ENCODE measurements at places on chromosomes 2 and 18. TPM values are rescaled to one million over a fixed set of nuclear protein-coding genes. Genes with fewer than 3 reads are reported as not detected.

EHD3 gene
- 23.5 TPM for total RNA-seq

ZNF892 gene
- 2.0 TPM for total RNA-seq

TMEM198 gene
- total RNA-seq: 0.42 TPM

IGFBP2 gene
- 6.1 TPM for total RNA-seq

IKZF2 gene
- 11.9 TPM for total RNA-seq

TCF23 gene
- not detected for total RNA-seq

SLC4A5 gene
- 9.1 TPM for total RNA-seq

OSR1 gene
- total RNA-seq: not detected

GRCh38 chr2:88209521-88210131, 39.5 kb downstream of the THNSL2 start:
- no peak overlapping the region for H3K4me3 ChIP-seq
- H3K27me3 ChIP-seq: peaks cover 43% of the 10 kb centered on the region
- peaks cover 4% of the 10 kb centered on the region for H3K36me3 ChIP-seq
- no peak for DNase-seq

DNA sequence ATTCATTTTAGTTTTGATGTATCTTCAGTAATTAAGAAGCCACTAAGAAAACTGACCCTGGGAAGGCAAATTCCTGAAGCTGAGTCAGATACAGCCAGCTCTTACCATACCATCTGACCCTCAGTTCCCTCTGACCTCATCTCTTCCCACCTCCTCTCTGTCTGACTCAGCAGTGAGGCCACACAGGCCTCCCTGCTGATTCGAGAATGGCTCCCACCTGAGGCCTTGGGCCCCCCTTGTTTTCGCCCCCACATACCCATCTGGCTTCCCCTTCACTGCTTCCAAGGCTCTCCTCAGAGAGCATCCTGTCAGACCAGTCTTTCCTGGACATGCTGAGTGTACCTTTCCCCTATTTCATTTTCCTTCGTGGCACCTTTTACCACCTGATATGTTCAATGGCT, 71.0 kb upstream of the CYP1B1 start:
- no peak for DNase-seq
- H3K4me1 ChIP-seq: no peaks in the 10 kb centered on the region
- peaks cover 2% of the 10 kb centered on the region for H3K36me3 ChIP-seq
- H3K27ac ChIP-seq: no peak overlapping the region
- no peak overlapping the region for H3K4me3 ChIP-seq

DNA sequence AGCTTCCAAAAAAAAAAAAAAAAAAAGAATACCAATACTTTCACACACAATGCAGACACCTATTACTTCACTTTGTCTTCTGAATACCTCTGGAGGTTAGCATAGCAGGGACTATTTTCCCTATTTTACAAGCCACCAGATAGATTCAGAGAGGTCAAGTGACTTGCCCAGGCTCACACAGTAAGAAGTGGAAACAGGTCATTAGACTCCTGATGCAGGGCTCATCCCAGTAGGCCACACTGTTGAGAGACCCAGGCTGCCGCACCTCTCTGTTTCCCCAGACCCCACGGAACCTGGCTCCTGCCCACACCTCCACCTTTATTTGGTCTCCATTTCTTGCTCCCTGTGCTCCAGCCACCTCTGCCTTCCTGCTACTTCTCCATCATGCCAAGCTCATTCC, 19.4 kb downstream of the SMYD1 start:
- peaks cover 17% of the 10 kb centered on the region for H3K4me1 ChIP-seq
- H3K4me3 ChIP-seq: no peak overlapping the region
- no peak for DNase-seq

DNA sequence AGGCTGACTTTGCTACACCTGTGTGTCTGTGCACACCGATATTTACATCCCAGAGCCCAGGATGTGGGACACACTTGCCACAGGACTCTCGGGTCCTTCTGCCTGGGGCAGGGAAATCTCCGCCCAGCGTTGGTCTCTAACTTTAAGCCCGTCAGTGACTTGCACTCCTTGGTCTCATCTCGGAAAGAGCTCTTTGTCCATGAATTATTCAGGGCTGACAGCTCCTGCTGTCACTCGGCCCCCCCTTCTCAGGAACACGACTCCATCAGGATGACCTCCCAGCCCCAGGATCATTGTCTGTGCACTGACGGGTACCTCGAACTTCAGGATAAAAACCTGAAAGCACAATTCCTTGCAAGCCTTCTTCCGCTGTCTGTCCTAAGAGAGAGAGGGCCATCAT, 26.6 kb downstream of the PLB1 start:
- peaks cover 74% of the 10 kb centered on the region for H3K27me3 ChIP-seq
- H3K36me3 ChIP-seq: no peaks in the 10 kb centered on the region
- H3K4me1 ChIP-seq: no peaks in the 10 kb centered on the region
- H3K27ac ChIP-seq: no peak overlapping the region
- DNase-seq: no peak

DNA sequence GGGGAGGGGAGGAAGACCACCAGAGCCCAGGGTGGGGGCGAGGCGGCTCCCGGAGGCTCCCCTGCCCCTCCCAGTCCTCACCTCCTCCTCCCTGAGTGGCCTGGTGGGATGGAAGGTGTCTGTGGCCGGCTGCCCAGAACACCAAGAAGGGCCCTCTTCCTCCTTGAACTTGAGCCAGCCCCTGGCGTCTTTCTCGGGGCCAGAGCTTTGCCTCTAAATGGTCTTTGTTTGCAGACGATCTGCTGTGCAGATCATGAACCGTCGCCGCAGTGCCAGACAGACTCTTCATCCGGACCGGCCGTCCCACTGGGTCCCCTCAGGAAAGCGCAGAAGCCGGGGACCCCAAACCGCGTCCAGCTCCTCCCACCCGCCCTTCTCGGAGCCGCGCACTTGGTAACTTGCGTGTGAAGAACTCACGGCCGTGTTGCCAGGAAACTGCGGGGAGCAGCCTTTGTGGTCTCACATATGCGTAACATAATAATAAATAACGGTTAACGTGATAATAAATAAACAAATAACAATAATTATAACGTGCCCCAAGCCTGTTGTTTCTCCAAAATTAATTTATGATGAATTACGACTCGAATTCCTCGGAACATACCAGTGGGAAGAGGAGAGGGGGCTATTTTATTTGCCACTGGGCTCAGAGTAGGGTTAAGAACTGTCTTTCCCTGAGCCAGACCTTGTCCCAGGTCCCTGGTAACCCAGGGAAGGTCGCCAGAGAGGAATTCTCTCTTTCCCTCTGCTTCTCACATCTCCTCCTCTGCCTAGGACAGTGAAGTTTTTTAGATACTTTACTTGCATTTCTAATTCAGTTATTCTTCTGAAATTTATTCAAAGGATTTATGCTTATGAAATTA, 41.0 kb downstream of the PTGR3 start:
- H3K27ac ChIP-seq: no peak overlapping the region
- DNase-seq: no peak
- no peaks in the 10 kb centered on the region for H3K36me3 ChIP-seq

- DNase-seq: no peak
- no peak overlapping the region for H3K4me3 ChIP-seq
- H3K27me3 ChIP-seq: no peaks in the 10 kb centered on the region
- H3K4me1 ChIP-seq: no peaks in the 10 kb centered on the region
- H3K27ac ChIP-seq: no peak overlapping the region
These were observed 575.4 kb upstream of the FAM98A start for GRCh38 chr2:34174506-34174905.

- H3K4me3 ChIP-seq: no peak overlapping the region
- DNase-seq: no peak
- H3K27me3 ChIP-seq: peaks cover under 1% of the 10 kb centered on the region
- peaks cover 2% of the 10 kb centered on the region for H3K36me3 ChIP-seq
- H3K27ac ChIP-seq: no peak overlapping the region
These were observed 341.4 kb downstream of the ZNF516 start for GRCh38 chr18:76153691-76154090.

DNA sequence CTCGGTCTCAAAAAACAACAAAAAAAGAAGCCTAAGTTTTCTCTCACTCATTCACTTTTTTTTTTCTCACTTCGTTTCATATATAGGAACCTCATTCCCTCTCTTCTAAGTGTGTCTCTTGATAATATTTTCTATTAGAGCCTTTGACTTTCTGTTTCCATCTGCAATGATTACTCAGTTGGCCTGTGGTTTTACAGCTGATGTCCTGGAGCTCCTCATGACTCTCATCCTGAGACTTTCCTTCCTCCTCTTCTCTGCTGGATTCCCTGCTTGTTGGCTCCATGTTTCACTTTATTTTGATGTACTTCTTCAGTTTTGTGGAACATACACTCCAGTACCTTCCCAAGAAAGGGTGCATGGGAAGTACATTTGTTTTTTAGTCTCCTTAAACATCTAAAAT, 154.2 kb upstream of the GATA6 start:
- no peak overlapping the region for H3K27ac ChIP-seq
- peaks cover 2% of the 10 kb centered on the region for H3K36me3 ChIP-seq
- DNase-seq: no peak

DNA sequence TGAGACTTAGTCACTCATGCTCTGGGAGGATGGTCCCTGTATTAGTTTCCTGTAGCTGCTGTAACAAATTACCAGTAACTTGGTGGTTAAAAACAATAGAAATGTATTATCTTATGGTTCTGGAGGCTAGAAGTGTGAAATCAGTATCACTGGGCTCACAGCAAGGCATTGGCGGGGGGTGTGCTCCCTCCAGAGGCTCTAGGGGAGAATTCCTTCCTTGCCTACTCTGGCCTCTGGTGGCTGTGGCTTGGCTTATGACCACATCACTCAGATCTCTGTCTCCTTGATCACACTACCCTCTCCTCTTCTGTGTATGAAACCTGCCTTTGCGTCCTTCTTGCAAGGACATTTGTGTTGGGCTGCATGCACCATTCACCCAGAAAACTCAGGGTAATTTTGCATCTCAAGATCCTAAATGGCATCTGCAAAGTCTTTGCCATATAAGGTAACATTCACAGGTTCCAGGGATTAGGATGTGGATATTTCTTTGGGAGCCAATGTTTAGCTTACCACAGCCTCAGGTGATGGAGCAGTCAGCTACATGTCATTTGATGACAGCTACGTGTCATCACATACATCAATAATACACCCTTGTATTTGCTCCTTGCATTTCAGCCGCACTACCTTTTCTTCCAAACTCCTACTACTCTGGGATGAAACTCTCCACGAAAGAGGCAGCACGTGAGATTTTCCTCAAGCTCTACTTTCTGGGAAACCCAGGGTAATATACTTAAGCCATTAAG, 49.6 kb upstream of the POU3F3 start:
- no peaks in the 10 kb centered on the region for H3K36me3 ChIP-seq
- no peak overlapping the region for H3K4me3 ChIP-seq
- no peaks in the 10 kb centered on the region for H3K27me3 ChIP-seq
- H3K27ac ChIP-seq: no peak overlapping the region
- no peaks in the 10 kb centered on the region for H3K4me1 ChIP-seq
- DNase-seq: no peak

- no peak overlapping the region for H3K4me3 ChIP-seq
- H3K36me3 ChIP-seq: no peaks in the 10 kb centered on the region
- no peak overlapping the region for H3K27ac ChIP-seq
These were observed 871.1 kb downstream of the LRP1B start for GRCh38 chr2:141259683-141260082.

DNA sequence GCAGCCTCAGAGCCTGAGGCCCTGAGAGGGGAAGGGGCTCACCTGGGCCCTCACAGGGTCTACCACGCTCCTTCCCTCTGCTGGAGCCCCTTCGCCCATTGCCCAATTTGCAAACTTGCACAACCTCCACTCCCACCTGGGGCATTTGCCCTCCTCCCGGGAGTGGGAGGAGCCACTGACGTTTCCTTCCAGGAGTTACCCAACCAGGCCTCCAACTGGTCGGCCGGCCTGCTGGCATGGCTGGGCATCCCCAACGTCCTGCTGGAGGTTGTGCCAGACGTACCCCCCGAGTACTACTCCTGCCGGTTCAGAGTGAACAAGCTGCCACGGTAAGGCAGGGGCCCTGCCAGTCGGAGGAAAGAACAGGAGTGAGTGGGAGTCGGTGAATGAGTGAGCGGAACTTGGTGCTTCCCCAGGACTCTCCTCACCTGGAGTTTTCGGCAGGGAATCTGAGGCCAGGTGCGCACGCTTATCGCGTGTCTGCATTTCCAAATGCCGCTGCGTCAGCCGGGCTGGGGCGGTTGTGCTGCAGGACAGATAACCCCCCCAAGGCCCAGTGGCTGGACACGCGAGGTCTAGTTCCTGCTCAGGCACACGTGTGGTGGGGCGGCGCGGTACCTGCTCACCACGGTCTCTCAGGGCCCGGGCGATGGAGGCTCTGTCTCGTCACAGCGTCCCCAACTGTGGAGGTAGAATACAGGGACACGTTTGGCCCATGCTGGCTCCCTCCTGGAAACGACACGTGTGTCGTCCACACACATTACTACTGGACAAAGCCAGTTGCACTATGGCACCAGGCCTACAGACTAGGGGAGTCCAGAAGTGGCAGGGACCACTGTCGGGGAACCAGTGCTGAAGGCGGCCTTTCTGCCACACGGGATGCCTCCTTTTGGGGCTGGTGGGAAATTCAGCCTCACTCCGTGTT, 11.7 kb downstream of the ANO7 start:
- no peak overlapping the region for H3K27ac ChIP-seq
- H3K27me3 ChIP-seq: no peaks in the 10 kb centered on the region
- H3K4me3 ChIP-seq: peak overlapping the region; percentile 57
- no peak for DNase-seq
- H3K4me1 ChIP-seq: no peaks in the 10 kb centered on the region

DNA sequence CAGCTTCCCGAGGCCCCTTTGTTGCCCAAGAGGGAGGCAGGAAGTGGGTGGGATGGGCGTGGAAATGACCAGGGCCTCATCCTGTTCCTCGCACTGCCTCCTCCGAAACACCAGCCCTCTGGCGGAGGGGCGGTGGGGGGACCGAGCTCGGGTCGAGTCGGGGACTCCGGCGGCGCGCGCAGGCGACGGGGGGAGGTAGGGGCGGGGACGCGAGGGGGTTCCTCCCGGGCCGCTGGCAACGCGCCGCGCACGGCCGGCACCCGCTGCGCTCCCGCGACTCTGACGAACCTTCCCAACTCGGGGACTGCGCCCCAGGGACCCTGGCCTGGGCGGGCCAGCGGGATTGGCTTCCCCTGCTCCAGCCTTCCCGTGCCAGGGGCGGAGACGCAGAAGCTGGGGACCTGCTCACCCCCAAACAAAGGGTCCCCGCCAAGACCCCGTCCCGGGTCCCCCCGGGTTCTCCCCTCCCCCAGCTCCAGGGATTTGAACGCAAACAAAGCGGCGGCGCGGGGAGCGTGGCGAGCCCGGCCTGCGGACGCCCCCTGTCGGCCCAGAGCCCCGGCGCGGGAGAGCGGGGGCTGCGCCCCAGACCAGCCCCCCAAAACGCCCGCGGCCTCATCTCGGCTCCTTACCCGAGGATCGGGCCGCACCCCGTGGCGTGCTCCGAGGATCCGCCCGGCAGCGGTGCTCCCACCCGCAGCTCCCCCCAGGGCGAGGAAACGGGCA, 1.2 kb downstream of the SEMA4C start:
- no peaks in the 10 kb centered on the region for H3K27me3 ChIP-seq
- peaks cover 22% of the 10 kb centered on the region for H3K4me1 ChIP-seq
- H3K36me3 ChIP-seq: no peaks in the 10 kb centered on the region

GRCh38 chr2:232396683-232397082, 10.0 kb upstream of the ALPG start:
- no peak for DNase-seq
- peaks cover 2% of the 10 kb centered on the region for H3K4me1 ChIP-seq
- no peaks in the 10 kb centered on the region for H3K36me3 ChIP-seq
- peaks cover 42% of the 10 kb centered on the region for H3K27me3 ChIP-seq
- H3K27ac ChIP-seq: no peak overlapping the region
- no peak overlapping the region for H3K4me3 ChIP-seq
